GM12865 (cell line): ENCODE measurements at places on chromosomes 11 and 22.

GRCh38 chr11:118870396-118871343 lies 13.0 kb upstream of the CXCR5 start:
- DNase-seq, result peak; percentile 76

- no peak for DNase-seq
These were observed 324.5 kb upstream of the PITPNB start for GRCh38 chr22:28243539-28243938.

DNA sequence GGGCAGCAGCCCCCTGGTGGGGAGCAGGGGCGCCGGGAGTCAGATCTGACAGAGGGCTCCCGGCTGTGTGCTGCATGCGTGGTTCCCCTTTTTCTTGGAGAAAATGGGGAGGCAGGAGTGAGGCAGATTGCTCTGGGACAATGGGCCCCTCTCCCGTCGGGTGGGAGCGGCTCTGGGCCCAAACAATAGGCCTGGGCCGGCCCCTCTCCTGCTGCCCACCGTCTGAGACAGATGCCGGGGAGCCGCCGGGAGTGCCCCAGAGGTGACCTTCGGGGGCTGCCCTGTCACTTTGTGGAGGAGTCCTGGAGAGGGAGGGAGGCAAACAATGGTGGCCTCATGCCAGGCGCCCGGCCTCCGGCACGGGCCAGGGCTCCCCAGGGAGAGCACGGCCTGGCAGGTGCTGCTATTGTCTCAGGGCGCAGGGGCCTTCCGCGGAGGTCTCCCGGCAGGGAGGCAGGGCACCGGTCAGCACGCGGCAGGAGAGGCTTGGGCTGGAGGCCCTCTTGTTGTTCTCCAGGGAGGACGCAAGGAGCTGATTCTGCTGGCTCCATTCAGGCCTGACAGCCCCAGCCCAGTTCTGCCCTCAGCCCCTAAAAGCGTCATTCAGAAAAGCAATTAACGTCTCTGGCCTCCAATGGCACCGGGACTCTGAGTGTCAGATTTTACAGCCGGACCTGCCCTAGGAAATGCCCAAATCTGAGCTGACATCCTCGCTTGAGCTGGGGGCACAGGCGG lies 44.8 kb downstream of the SMIM38 start:
- no peak for DNase-seq

- DNase-seq, result no peak
These were observed 2211.5 kb upstream of the RAG2 start for GRCh38 chr11:38809521-38809920.

GRCh38 chr22:25146307-25146706 lies 53.4 kb upstream of the CRYBB3 start:
- no peak for DNase-seq

DNA sequence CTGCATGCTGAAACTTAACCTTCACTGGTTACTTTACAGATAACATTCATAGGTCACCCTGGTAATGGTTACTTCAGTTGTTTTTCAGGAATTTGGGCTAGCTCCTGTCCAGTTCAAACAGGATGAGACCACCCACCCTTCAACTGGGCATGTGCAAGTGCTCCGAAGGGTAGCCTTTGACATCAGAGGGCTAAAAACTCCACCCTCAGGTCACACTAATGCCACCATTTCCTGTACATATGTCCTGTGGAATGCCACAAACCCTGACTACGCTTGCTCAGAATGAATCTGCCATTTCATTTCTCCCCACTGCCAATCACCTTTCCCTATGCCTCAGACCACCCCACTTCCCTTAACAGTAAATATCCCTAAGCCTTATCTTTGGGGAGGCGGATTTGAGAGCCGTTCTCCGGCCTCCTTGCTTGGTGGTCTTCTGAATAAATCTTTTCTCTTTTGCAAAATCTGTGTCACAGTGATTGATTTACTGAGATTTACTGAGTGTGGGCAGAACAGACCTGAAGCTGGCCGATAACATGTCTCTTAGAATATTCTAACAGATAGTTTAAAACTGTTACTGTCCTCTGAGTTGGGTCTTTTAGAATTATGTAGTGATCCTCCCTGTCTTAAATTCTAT lies 25.4 kb upstream of the FXYD2 start:
- DNase-seq, result no peak

- peak; percentile 11 for DNase-seq
These were observed 63.7 kb downstream of the PRDM11 start for GRCh38 chr11:45209891-45210699.

DNA sequence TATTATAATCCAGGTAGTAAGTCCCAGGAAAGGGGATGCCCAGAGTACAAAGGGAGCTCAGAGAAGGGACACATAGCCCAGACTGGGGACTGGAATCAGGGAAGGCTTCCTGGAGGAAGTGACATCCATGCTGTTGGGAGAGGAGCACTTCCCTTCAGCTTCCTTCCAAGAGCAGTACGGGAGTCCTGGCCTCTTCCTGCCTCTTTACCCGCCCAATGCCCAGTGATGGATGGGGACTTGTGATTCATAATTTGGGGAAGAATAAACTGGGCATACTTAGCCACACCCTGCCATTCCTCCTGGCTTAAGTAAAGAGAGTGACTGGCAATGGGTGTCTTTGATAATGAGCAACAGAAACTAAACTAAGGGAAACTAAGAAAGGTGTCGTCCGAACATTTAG lies 11.5 kb downstream of the C11orf91 start:
- no peak for DNase-seq

- no peak for DNase-seq
These were observed 101.8 kb downstream of the KIRREL3 start for GRCh38 chr11:126898802-126899201.

GRCh38 chr11:76972051-76972450 lies 62.1 kb upstream of the B3GNT6 start:
- DNase-seq, result no peak

- DNase-seq, result no peak
These were observed 4.8 kb upstream of the FXYD2 start for GRCh38 chr11:117829369-117829725.

- peak; percentile 54 for DNase-seq
These were observed 6.7 kb upstream of the AHNAK start for GRCh38 chr11:62553080-62553838.

GRCh38 chr11:65077451-65077850 lies 6.4 kb downstream of the CDCA5 start:
- DNase-seq, result no peak

DNA sequence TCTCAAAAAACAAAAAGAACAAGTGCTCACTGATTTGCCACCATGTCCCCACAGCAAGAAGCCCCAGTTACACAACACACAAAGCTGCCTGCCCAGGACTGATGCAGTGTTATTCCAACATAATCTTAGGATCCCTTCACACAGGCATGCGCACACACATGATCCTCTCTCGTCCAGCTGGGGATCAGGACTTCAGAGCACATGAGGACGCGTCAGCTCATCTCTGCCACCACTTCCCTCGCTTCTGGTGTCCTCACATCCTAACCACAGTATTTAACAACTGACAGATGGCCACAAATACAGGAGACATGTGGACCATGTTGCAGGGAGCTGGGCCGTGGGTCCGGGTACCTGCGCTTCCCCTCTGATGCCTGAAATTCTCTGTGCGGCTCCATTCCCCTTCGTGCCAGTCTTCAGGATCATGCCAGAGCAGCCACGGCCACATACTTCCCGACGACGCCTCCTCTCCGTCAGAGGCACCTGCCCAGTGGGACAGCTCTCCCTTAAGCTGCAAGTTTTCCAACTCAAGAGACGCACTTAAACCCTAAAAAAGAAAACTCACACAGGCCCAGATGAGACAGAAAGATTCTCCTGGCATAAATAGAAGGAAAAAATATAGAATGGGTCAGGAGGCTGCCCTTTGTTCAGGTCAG lies 68.3 kb downstream of the PACSIN2 start:
- no peak for DNase-seq

- DNase-seq, result no peak
These were observed 1.6 kb upstream of the GSTP1 start for GRCh38 chr11:67582011-67582410.

DNA sequence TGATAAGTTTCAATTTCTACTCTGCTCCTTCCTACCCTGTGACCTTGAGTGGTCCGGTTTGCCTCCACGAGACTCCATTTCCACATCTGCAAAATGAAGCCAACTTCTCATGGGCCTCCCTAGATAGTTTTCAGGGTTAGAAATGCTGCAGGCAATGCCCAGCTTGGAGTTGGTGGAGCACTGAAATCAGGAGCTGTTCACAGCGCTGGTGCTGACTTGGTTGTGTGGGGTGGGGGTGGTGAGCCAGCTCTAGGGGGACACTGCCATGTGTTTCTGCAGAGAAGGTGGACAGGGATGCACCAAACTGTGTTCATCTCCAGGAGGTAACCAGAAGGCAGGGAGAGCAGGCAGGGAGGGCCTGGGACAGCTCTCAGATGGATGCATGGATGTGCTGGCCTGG lies 37.0 kb downstream of the SGSM1 start:
- no peak for DNase-seq

- DNase-seq, result peak; percentile 60
These were observed 142.9 kb downstream of the CRYBB2 start for GRCh38 chr22:25362215-25362882.

DNA sequence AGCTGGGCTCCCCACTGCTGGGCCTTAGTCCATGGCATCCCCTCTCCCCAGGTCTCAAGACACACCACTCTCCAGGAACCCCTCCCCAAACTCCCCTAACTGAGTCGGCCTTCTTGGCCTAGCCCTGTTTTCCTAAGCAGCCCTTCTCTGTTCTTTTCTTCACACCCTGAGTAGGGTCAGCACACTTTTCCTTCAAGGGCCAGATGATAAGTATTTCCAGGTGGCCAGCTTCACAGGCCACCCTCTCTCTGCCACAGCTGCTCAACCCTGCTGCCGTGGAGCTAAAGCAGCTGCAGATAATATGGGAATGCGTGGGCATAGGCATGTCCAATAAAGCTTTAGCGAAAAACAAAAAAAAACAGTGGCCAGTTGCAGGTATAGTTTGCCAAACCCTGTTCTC lies 24.1 kb downstream of the DGCR2 start:
- DNase-seq, result no peak

GRCh38 chr22:32322986-32323385 lies 34.7 kb upstream of the RFPL3 start:
- DNase-seq, result no peak

GRCh38 chr22:40082184-40082583 lies 87.4 kb downstream of the FAM83F start:
- DNase-seq, result no peak

DNA sequence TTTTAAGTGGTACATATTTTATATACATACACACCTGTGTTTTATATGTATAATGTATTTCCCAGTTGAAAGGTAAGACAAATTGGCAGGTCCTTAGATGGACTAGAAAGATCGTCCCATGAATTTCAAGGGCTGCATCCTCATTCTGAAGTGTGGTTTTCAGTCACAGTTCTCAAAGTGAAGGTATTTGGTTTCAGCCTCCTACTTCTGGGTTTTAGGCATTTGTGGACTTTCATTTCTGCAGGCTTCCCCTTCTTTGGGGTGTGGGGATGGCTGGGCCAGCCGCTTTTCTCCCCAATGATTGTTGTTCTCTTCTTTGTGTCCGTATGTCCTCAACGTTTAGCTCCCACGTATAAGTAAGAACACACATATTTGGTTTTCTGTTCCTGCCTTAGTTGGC lies 10.0 kb downstream of the DCPS start:
- DNase-seq, result peak; percentile 54

DNA sequence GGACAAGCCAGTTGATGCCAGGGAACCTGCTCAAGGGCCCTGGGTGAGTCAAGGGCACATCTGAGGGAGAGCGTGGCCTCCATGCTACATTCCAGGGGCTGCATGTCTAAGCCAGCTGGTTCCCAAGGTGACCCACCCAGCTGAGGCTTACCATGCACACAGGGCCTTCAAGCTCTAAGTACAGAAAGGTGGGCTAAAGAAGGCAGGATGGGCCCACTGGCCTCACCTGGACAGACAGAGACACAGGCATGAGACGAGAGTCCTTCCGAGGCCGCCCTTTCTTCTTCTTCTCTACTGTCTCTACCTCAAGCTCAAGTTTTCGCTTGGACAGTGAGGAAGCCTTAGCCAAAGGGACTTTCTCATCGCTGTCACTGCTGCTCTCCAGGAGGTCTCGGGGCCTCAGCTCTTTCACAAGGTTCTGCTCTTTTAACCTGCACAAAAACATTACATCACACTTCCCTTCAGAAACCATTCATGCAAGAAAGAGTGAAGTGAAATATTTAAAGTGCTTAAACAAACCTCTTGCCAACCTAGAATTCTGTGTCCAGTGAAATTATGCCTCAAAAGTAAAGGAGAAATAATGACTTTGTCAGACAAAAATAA lies 69.9 kb downstream of the HIRA start:
- DNase-seq, result peak; percentile 86

DNA sequence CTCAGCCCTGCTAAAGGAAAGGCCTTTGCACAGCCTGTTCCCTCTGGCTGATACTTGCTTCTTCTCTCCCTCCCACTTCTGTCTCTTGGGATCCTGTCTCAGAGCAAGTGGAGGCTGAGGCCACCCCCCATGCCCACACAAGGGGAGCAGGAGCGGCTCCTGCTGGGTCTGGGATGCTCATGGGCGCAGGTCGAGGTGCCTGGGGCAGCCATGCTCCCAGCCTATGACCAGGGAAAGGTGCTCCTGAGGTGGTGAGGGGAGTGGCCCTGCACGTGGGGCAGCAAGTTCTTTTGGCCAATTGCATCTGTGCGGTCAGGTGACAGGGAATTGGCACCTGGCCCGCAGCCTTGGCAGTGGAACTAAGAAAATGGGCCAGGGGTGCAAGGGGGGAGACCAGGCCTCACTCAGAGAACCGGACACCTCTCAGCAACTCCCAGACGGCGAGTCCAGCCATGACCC lies 1.5 kb downstream of the MAPK11 start:
- no peak for DNase-seq

- DNase-seq, result no peak
These were observed 7.8 kb downstream of the TTC38 start for GRCh38 chr22:46275455-46276122.

DNA sequence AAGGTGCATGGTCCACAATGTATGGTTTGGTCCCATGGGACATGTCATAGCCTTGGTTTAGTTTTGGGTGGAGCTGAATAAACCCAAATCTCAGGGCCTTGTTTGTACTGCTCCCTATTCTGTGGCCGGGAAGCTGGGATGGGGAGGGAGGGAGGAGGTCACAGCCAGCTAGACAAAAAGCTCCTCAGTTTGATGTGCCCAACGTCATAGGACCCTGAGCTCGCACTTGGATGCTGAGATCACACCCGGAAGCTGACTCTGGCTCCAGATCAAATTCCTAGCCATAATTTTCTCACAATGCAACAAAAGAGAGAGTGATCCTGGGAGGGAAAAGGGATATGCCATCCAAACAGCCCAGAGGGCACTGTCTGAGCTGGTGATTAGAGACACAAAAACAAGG lies 1.5 kb downstream of the HSPB2 start:
- no peak for DNase-seq

DNA sequence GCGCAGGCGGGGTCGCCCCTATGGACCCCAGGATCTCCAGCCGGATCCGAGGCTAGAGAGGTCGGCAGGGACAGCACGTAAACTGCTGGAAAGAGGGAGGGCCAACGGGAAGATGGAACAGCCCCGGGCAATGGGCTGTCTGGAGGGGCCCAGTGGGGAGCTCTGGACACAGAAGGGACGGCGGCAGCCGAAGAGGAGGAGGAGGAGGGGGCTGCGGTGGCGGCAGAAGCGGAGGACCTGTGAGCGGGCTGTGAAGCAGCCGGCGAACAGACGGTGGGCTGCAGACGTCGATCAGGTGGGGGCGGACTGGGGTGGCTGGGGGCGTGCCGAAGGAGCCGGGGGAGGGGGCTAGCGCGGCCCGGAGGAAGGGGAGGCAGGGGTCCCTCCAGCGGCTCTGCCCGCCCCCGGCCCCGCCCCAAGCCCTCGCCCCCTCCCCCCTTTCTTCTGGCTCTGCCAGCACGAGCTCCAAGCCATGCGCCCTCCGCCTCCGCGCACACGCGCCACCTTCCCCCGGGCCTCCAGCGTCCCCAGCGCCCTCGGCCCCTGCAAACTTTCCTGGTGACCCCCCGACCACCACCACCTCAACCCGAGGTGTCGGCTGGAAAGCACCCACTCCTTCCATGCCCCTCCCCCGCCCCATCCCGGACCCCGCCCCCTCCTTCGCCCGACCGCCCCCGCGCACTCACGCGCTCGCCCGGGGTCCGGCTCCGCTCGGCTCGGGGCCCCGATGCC lies 432 bp downstream of the TNKS1BP1 start:
- peak; percentile 32 for DNase-seq
